ENCODE measurements at places on chromosomes 11 and 22.

DNA sequence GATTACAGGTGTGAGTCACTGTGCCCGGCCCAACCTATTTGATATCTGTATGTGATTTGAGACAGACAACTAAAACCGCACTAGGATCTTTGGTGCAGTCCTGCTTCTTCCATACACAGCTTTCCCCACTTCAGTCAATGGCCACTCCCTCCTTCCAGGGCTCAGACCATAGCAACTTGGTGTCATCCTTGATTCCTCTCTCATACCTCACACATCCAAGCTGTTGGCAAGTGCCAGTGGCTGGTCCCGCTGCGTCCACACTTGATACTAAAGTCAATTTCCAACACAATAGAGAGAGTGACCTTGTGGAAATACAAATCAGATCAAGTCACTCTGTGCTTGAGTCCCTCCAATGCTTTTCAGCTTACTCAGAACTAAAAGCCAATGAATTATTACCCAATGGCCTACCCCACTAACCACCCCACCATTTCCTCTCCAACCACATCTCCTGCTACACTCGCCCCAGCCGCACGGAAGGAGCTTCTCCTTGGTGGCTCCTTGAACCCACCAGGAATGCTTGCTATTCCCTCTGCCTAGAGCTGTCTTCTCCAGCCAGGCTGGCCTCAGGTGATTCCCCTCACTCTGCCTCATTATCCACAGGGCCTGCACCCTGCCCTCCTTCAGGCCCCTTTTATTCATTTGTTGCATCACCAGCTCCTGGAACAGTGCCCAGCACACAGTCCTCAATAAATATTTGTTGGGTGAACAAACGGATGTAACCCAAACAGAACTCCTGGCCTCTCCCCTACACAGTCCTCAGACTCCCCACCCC, 12.9 kb downstream of the ABTB2 start:
- no peak for DNase-seq

DNA sequence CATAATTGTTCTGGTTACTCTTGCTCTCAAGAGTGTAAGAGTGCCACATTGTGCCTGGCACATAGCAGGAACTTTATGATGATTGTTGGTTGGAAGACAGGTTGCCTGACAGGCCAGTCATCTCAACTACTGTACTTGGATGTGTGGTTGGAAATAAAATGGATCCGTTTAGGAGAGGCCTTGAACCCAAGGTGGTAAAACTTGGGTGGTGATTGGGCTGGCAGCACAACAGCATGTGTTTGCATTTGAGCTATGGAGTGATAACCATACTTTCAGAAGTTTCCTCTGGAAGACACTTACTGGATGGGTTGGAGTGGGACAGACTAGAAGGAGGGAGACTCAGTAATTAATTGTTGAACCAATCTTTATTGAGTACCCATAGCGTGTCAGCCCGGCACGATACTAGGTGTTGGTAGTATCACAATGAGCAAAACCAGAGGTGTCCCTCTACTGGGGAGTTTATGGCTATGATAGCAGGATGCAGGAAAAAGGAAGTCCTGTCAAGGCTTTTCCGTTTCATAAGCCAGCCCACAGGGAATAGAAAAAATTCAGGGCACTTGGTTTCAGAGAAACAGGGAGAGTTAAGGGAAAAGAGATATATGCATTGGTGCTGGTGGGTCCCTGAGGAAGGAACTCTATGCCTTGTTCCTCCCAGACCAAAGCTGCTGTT, 3.1 kb upstream of the TMEM109 start:
- no peak for DNase-seq

DNA sequence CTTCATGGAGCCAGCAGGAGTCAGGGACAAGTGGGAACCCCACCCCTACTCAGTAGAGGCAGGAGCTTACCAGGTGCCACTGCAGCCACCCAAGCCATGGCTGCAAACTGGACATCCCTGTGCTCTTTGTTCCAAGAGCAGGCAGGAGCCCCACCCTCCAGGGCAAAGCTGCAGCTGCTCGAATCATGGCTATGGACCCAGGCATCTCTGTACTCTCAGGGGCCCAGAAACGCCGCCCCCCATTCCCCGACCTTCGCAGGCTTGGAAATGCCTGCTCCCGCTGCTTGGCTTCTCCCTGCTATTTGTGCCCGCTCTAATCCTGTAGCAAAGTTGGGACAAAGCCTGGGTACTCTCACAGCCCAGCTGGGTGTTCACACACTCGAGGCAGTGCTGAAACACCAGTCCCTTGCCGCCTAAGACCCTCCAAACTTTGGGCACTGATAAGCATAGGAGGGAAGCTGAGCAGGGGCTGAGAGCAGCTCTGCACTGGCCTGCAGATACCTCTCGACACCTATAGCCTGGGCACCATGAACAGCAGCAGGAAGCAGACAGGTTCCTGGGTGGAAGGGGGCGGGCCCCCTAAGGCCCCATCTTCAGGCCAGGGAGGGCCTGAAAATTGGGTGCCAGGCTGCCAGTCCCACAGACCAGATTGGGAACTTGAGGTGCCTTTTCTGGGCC, 402.4 kb downstream of the LRRC4C start:
- no peak for DNase-seq

GRCh38 chr11:5283086-5283485, 13.3 kb upstream of the HBE1 start:
- DNase-seq = no peak

GRCh38 chr22:43976861-43977795, 21.9 kb downstream of the SAMM50 start:
- no peak for DNase-seq

DNA sequence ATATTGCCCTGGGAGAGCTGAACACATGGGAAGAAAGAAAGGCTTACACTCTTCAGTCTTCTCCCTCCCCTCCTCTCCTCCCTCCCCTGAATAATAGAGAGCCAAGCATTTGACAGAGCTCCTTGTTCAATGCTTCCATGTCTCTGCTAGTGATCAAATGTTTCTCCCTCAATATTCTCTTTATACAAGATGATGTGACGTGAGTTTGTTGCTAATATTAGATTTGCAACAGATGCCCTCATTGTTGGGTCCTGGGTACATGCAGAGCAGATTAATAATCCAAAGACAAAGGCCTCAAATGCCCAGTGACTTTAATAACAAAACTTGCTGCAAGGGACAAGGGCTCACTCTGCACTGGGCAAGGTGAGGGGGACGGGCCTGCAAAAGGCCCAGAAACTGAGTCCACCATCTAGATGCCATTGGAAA, 7.1 kb upstream of the ENDOD1 start:
- no peak for DNase-seq

GRCh38 chr11:31199378-31199777, 170.2 kb downstream of the DCDC1 start:
- DNase-seq = no peak

GRCh38 chr11:103842795-103843194, 193.6 kb upstream of the DDI1 start:
- DNase-seq = no peak

- no peak for DNase-seq
Measured at GRCh38 chr11:95341221-95341620, 110.2 kb upstream of the SESN3 start.

- DNase-seq = no peak
Measured at GRCh38 chr22:36293606-36294292, 40.8 kb downstream of the APOL1 start.

GRCh38 chr22:29810216-29810615, 27.9 kb downstream of the ASCC2 start:
- DNase-seq = no peak

DNA sequence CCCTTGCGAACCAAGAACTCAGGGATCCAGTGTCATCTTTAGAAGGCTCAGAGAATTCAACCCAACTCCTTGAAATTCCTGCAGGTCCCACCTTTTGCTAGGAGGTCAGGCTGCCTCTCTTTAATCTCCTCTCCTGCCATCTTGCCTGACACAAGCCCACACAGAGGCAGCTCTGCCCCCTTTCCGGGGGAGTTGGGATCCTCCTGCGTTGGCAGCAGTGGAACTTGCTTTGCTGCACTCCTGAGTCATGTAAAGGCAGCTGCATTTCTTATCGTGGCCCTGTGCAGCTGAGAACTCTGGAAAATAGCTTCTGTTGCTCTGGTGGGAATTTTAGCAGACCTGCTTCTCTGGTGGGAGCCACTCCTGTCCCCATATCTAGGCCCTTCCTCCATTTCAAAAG, 142.3 kb upstream of the TBCEL start:
- no peak for DNase-seq

- DNase-seq = no peak
Measured at GRCh38 chr11:111413849-111414248, 34.8 kb upstream of the POU2AF1 start.

DNA sequence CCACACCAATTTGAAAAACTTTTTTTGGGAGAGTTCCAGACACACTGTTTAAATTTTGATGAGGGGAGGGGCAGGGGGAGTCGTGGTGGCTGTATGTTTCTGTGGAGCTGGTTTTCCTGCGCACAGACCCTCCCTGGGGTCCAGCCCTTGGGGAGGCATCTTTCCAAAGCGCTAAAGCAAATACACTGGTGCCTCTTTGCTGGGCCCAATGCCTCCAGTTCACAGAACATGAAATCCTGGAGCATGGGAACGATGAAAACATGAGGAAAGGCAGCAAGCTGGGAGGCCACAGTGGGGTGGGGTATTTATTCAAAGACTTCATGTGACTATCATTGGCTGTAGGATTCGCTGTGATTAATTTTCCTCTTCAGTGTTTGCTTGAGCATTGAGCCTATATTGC, 135.3 kb downstream of the CCDC34 start:
- DNase-seq = no peak

- no peak for DNase-seq
Measured at GRCh38 chr11:126628790-126629621, 273.5 kb downstream of the ST3GAL4 start.

GRCh38 chr11:115220423-115220822, 283.8 kb downstream of the CADM1 start:
- DNase-seq = no peak

DNA sequence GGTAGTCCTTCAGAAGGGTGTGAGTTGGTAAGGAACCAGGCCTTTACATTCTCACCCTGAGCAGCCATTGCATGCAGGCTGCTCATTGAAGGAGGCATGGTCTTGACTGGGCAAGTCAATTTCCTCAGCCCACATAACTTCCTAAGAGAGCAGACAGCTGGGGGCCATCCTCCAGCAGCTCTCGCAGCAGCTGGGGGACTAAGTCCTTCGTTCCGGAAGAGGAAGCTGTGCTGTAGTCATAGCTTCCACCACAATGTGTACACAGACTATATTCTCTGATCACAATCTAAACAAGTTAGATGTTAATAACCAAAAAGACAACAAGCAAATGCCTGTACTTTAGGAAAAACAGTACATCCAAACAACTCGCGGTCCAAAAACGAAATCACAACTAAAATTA, 30.1 kb upstream of the MPPED1 start:
- no peak for DNase-seq

DNA sequence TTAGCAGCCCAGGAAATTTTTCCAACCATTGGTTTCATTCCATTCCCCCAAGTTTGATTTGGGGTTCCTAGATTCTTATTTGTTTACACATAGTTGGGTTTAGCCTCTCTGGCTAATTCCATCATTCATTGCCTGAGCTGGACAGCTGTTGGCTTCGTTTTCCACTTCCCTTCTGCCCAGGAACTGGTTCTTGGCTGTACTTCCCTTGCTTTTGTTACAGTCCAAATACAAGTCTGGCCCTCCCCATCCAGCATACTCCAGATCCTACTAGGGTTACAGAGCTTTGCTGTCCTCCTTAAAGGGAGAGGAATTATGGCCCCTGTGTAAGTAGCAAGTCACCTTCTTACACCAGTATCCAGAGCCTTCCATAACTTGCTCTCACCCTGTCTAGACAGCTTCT, 356.3 kb downstream of the FAT3 start:
- DNase-seq = no peak

- no peak for DNase-seq
Measured at GRCh38 chr11:113317339-113317738, 3.0 kb downstream of the TTC12 start.

- no peak for DNase-seq
Measured at GRCh38 chr11:113106507-113106906, 145.3 kb downstream of the NCAM1 start.

DNA sequence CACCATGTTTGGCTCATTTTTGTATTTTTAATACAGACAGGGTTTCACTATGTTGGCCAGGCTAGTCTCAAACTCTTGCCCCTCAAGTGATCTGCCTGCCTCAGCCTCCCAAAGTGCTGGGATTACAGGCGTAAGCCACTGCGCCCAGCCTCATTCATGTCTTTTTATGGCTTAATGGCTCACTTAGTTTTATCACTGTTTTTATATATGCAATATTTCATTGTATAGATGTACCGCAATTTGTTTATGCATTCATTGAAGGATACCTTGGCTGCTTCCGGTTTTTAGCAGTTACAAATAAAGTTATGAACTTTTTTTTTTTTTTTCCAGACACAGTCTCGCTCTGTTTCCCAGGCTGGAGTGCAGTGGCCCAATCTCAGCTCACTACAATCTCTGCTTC, 5.5 kb upstream of the TCN2 start:
- DNase-seq = no peak

GRCh38 chr11:2541881-2542361, 97.1 kb downstream of the KCNQ1 start:
- DNase-seq = no peak

GRCh38 chr11:80748207-80748925, 1307.5 kb upstream of the TENM4 start:
- no peak for DNase-seq

DNA sequence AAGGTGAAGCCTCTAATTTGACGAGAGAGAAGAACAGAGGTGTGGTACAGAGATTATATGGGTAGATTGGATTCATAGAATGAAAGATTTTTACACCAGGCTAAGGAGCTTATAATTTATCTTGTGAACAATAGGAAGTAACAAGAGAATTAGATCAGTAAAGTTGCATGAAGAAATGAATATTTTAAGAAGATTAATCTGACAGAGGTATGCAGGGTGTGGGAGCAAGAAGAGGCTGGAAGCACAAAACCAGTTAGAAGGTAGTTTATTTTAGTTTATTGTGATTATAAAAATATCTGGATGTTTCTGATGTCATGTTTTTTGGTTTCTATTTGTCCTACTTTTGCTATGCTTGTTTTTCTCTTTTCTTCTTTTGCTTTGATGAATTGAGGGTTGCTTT, 15.7 kb downstream of the SLC5A12 start:
- DNase-seq = no peak

DNA sequence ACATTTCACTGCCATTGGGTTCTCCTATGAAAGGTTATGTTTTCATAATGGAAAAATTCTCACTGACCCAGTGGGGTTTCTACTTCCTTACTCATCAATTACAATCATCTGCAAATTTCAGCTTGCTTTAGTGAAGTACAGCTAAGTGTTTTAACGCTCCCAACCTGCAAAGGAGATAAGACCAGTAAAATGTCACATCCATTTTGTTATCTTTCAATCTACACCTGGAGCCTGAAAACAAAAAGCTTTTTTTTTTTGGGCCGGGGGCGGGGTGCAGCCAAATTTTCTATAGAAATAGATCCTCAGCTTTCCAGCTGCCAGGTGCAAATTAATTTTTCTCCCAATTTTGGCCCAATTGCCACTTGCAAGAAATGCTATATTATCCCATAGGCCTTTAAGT, 40.6 kb downstream of the CADM1 start:
- no peak for DNase-seq

GRCh38 chr11:1203505-1204271, 19.2 kb upstream of the MUC5B start:
- DNase-seq = no peak

DNA sequence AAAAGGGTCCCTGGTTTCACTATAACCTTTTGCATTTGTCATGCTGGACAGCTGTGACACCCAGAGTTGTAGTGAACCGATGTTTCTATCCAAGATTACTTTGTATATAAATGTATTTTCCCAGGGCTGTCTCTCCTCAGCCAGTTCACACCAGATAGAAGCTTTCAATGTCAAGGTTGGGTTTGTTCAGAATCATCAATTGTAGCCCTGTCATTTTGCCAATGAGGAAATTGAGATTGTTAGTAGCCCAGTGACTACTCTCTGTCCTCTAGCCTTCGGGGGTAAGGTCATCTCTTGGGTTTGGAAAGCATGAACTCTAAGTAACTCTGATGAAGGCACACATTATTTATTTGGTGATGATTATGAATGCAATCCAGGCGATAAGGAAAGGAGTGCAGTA, 165.6 kb downstream of the DBX1 start:
- DNase-seq = no peak

Measured in central memory CD8-positive, alpha-beta T cell (primary cell).